NCI-H146 (cell line): ENCODE measurements at places on chromosomes 7 and 10.

- DNase-seq = no peak
Observed at GRCh38 chr7:110548372-110548771, 542.6 kb upstream of the LRRN3 start.

DNA sequence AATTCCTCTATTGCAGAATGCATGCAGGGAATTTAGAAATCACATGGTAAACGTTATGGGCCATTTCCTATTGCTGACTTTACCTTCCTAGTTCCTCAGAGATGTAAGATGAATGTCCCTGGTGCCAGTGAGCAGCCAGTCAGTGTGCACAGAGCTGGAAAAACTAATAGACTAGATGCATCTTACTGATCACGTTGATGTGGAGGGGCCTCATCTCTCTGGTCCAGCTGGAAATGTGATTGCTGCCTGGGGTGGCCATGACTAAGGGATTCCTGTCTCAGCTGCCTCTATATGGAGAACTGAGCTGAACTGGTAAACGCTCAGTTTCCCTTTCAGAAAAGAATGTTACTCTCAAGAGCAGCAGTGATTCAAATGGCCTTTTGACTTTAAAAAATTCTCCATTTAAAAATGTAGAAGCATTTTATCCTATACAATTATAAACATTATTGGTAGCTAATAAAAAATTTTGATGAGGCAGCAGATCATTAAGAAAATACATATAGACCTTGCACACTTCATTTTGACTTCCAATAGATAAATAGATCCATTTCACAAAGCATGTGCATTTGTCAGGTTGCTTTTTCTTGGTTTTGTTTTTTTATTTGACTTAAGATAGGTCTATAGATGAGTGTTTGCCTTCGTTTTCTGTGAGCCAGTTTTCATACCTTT is 80.5 kb upstream of the INSYN2A start:
- peak; percentile 26 for DNase-seq

DNA sequence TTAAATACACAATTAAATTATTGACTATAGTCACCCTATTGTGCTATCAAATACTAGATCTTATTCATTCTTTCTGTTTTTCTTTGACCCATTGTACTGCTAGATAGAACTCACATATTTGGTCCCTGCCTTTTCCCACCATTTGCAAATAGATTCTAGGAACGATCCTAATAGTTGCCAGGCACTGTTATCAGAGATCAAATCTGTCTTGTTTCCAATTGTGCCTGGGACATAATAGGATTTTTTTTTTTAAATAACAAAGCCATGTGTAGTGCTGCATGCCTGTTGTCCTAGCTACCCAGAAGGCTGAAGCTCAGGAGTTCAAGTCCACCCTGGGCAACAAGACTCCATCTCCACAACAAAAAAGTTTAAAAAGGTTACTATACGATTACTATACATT is 72.0 kb downstream of the C1GALT1 start:
- no peak for DNase-seq

DNA sequence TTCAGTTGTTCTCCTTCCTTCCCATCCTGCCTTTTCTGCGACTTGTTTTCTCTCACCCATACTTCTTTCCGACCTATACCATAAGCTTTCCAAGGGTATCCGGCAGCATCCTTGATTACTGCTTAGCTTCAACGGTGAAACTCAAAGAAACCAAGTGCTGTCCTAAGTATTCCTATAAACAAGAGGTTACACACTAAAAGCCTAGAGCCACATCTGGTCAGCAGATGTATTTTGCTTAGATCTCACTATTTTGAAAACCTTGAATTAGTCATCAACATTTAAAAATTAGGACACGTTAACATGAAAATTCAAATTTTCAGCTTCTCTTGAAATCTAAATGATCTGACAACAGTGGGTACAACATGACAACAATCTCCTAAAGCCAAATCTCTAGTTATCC is 20.0 kb downstream of the ARHGAP21 start:
- DNase-seq = no peak

DNA sequence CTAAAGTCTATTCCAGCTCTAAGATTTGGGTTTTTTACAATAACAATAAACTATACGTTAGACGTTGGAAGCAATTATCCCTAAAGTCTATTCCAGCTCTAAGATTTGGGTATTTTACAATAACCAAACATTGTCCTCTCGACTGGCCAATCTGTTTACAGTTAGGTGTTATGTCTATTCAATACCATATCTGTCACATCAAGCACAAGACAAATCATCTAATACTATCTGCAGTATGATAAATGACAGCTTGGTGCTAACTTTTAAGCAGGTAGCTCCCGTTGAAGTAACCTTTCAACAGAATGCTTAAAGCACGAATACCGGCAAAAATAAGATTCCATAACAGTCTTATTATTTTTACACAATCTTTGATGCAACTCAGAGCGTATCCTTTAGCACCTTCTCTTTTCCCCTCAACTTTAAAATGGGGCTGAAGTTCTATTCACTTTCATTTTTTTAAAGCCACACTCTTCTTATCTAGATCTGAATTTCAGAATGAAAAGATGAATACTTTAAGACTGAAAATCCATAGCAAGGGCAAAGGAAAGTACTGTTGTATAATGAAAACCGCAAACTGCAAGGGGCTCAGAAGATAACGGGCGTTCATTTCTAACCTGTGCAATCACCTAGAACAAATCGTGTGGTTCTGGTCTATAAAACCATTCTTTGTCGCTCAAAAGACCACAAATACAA is 925 bp downstream of the H2AZ2 start:
- DNase-seq = no peak

GRCh38 chr10:123988694-123989093 is 97.1 kb upstream of the CPXM2 start:
- DNase-seq = no peak

DNA sequence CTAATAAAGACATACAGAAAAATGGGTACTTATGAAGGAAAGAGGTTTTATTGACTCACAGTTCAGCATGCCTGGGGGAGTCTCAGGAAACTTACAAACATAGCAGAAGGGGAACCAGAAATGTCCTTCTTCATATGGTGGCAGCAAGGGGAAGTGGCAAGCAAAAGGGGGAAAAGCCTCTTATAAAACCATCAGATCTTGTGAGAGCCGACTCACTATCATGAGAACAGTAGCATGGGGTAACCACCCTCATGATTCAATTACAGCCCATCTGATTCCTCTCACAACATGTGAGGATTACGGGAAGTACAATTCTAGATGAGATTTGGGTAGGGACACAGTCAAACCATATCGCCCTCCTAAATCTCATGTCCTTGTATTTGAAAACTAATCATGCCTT is 1305.4 kb upstream of the SORCS1 start:
- no peak for DNase-seq

DNA sequence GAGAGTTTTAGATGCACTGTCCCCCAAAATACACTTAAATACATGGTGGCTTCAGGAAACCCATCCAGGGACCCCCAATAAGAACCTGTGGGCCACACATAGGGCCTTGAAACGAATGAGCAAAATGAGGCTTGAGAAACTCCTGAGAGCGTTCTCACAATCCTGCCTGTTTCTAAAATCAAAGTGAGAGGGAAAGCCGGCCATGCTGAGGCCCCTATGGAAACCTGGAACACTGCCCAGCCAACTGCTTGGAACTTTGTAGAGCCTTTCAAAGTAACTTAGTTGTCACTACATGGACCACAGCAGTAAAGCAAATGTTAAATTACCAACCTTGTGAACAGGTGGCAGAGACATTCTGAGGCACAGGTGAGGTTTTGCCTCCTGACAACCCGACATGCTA is 13.4 kb downstream of the SGMS1 start:
- no peak for DNase-seq

DNA sequence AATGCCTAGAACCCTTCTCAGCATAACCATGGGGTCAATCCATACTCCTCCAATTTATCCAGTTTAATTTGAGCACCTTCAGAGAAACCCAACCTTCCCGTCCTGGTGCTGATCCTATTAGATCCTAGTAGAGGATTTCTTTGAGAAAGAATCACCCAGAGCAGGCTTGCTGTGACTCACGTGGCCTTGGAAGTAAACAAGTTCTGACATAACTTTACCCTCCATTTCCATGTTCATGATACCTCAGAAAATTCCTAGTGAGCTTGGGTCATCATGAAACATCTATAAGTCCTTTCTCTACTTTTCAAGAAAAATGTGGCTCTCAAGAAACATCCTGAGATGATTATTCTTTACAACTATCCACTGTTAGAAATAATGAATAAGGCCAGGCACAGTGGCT is 71.7 kb downstream of the PRLHR start:
- DNase-seq = no peak

- no peak for DNase-seq
Observed at GRCh38 chr7:76050545-76050944, 2.6 kb downstream of the MDH2 start.

GRCh38 chr10:119135513-119135881 is 30.0 kb downstream of the SFXN4 start:
- no peak for DNase-seq

DNA sequence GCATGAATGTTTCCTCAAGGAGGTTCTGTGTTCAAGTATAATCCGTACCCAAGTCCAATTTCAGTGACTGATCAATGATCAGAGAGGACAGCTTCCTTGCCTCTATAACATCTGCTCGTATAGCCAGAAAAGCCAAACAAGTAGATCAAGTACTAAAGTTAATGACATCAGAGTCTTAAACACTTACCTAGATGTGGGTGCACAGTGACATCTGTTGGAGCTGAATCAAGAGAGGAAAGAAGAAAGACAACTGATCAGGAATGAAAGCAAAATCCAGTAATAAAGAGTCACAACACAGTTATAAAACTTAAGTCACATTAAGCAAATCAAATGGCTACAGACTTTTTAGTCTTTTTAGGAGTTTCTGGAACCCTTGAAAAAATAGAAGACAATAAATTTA is 236.5 kb downstream of the RELN start:
- DNase-seq = peak; percentile 4

DNA sequence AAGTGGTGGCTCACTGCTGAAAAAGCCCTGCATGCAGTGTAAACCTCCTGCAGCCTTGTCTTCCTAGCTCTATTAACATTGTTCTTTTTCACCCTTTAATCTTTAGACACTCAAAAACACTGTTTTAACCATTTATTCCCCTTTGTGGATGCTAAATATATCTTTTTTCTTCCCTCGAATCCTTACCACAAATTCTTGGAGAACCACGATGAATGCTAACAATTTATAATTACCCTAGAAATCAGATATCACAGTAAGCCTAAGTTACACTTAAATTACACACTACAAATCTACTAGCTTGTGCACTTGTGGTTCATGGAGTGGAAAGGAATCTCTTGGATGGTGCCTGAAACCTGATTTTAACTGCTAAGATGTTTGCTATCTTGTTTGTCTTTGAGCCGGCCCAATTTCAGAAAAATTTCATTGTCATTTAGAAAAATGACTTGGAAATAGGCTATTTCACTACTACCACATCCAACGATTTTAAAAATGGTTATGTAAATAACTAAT is 125.1 kb upstream of the NOBOX start:
- no peak for DNase-seq

- peak; percentile 7 for DNase-seq
Observed at GRCh38 chr10:89327803-89328441, at the start of gene IFIT3. Gene IFIT3, plus strand, starts transcription at chr10:89327997. Its CDS starts 77 bp downstream, at chr10:89328074.

- DNase-seq = no peak
Observed at GRCh38 chr10:58854811-58855210, 321.6 kb upstream of the PHYHIPL start.

DNA sequence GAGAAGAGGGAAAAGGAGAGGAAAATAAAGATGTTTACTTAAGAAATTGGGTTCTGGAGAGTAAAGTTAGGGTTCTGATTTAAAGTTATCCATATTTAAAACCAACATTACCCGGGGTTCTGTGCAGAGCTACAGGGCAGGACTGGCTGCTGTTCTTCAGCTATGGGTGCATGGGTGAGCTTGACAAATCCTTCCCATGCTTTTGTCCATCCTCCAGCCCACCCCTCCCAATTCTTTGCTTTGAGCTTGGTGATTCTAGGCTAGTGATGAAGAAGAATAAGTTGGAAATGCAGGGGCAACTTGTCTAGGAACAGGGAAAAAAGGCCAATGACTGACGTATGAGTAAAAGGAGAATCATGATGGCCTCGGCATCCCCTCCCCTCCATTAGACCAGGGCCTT is 636.0 kb downstream of the LRMDA start:
- DNase-seq = no peak

- DNase-seq = peak; percentile 93
Observed at GRCh38 chr10:102413053-102413705, 5.4 kb downstream of the PSD start.

DNA sequence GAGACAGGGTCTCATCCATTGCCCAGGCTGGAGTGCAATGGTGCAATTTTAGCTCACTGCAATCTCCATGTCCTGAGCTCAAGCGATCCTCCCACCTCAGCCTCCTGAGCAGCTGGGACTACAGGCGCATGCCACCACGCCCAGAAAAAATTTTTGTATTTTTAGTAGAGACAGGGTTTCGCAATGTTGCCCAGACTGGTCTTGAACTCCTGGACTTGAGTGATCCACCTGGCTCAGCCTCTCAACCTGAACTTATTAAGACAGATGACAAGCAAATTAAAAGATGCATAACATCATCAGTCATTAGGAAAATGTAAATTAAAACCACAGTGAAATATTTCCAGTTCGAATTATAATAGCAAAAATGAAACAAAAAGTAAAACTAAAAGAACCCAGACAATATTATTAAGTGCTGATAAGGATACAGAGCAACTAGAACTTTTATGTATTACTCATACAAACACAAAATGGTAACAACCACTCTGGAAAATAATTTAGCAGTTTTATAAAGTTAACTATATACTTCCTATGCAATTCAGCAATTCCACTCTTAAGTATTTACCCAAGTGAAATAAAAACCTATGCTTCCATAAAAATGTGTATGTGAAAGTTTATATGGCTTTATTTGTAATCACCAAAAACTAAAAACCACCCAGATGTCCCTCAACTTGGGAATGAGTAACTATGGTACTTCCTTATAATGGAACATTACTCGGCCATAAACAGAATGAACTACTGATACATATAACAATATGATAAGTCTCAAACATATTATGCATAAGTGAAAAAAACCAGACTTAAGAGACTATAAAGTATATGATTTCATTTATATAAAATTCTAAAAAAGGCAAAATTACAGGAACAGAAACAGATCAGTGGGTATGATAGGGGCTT is 15.3 kb downstream of the ZFAND4 start:
- no peak for DNase-seq

DNA sequence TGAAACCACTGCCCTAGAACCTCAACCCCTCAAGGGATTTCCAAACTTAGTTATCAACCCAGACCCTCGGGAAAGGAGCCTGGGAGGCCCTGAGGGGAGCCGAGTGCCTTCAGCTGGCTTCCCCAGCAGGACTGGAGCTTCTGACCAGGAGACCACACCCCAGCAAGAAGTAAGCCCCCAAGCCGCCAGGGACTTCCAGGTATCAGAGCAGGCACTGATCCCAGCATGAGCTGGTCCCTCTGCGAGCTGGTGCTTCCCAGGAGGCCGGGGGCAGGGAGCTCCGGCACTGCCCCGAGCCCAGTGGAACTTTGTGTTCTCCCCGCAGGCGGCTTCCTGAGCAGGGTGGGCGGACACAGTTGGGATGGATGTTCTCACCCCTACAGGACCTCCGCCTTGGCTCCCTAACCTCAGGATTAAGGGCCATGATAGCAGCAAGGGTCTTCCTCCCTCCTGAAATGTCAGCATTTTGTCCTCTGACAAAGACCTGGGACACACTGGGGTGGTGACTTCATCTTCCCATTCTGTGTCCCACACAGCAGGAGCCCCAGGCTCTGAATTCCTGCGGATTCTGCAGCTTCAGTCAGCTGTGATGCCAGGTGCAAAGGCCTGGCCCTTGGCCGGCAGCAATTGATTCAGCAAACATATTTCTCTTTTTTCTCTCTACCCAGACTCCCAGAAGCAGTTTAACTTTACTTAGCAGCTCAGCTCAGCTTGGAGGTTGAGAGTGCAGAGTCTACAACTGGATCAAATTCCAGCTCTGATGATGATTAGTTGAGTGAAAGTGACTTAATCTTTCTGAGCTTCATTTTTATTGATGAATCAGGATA is 11.6 kb downstream of the ATP6V0E2 start:
- peak; percentile 55 for DNase-seq
